ENCODE measurements at places on chromosomes 1 and 21. TPM values are rescaled to one million over a fixed set of nuclear protein-coding genes. Genes with fewer than 3 reads are reported as not detected.

Gene LCE1B
- total RNA-seq: not detected

Gene PAPPA2
- total RNA-seq: 3.1 TPM

Gene HMGCS2
- 2.1 TPM for total RNA-seq

Gene OSCP1
- 17.2 TPM for total RNA-seq

Gene FCER1G
- total RNA-seq: 16.2 TPM

Gene KIF2C
- 4.7 TPM for total RNA-seq

Gene TFF3
- total RNA-seq: 5.2 TPM
